SK-N-SH (cell line): ENCODE measurements at places on chromosomes 3 and 15.

DNA sequence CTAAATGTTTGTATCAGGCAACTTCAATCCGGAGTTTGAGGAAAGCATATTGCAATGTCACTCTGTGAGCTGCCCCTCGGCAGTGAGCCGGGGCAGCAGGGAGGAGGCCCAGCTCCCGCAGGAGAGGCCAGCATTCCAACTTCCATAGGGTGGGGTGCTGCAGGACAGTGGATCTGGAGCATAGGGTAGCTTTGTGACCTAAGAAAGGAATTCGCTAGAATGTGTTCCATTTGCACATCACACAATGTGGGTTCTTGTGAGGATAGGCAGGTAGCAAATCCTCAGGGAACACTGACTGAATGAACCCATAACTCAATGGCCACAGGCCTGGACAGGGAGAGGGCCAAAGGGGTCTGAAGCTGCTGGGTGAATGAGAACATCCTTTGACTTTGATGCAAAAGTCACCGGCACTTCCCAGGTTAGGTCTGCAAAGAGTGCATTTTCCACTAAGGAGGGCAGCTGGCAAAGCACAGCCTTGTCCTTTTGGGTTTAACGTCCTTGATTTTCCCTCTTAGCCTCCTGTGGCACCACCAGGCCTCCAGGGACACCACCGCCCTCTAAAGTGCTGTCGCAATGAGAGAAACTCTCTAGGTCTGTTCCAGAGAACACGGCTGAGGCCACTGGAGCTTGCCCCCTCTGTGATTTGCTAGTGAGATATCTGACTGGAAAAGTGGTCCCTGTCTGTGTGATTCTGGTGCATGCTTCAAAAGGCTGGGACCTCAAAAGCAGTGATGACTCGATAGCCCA lies 36.2 kb downstream of the GABRB3 start:
- no peak for DNase-seq

- no peak for DNase-seq
Observed at GRCh38 chr3:114686621-114687020, 392.8 kb downstream of the TIGIT start.

- no peak for DNase-seq
Observed at GRCh38 chr3:16423947-16424673, 89.4 kb downstream of the RFTN1 start.

DNA sequence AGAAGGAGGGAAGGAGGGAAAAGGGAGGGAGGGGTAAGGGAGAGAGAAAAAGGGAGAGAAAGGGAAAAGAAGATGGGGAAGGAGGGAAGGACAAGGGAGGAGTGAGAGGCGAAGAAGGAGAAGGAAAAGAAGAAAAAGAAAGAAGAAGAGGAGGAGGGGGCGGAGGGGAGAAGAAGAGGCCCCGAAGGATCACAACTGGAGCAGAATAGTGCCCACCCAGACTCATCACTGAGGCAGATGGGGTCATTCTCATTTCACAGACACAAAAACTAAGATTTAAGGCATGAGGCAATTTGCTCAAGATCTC lies 2.7 kb upstream of the ALAS1 start:
- DNase-seq: no peak

DNA sequence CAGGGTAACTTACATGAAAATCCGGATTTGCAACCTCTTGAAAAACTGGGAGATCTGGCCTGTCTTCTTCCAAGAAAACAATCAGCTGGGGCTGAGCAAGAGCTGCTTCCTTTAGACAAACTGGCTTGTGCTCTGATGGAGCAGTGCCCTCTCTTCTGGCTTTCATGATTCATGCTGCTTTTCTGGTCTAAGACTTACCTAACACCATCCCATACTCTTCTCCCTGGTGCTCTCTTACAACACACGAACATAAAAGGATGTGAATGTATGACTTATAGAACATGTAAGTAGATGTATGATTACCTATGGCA lies 9.9 kb downstream of the TJP1 start:
- no peak for DNase-seq

GRCh38 chr3:146636881-146637280 lies 31.7 kb upstream of the PLSCR5 start:
- DNase-seq: no peak

DNA sequence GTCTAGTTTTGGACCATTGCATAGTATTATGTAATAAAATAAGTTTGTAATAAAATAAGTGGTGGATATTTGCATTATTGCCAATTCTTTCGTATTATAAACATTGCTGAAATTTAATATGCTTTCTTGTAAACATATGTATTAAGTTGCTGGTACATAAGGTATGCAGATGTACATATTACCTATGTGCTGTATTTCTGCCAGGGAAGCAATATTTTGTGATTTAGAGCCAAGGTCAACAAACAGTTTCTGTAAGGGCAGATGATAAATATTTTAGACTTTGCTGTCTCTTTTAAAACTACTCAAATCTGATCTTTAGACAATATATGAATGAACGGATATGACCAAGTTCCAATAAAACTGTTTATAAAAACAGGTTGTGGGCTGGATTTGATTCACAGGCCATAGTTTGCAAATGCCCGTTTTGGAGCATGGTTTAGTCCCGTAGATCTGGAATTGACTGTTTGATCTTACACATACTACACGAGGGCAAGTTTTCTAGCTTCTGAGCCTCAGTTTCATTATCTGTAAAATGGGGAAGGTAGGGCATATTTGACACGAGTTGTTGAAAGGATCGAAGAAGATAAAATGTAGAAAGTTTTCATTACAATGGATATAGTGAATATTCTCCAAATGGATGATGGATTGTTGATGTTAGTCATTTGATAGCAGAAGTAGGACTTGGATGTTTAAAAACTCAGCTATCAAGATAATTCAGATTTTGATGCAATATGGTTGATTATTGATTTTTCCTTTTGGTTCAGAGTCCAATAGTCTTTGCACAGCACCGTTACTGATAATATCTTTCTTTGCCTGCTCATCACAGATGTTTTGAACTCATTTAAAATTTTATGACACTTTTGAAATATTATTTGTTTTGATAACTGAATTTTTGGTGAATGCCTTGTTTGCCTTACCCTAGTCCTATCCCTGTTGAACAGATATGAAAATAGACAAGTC lies 394.6 kb downstream of the FEZF2 start:
- DNase-seq: no peak

DNA sequence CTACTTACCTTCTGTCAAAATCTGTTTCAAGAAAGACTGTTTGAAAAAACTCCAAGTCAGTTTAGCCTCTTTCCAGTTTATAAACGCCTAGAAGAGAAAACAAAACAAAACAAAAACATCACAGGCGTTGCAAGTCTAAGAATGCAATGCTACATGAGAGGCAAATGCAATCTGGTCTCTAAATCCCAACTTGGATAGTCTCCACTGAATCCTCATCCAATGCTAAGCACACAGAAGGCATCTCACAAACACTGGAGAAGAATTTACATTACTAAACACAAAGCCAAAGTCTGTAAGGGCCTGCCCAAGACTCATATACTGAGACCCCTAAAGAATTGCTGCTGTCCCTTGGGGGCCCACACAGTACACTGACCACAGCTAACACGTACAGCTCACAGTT lies 18.4 kb downstream of the RFT1 start:
- no peak for DNase-seq

- DNase-seq: no peak
Observed at GRCh38 chr15:29864501-29864900, 42.2 kb upstream of the TJP1 start.
